ENCODE measurements at places on chromosomes 6 and 20.

DNA sequence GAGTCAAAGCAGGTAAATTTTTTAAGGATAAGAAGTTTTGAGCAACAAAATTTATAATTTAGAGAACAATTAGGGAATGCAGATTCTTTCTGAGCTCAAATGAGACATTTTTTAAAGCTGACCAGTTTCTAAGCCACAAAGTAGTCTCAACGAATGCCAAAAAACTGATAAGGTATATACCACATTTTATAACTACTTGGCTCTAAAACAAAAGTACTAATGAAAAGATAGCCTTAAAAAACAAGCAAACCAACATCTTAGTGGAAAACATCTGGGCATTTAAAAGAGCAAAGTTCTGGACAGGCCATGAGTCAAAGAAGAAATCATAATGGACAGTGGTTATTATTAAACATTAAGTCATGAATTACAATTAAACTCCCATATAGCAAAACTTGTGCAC is 23.2 kb upstream of the RNF146 start:
- DNase-seq: no peak

- DNase-seq: no peak
These were observed 21.6 kb upstream of the FBXO30 start for GRCh38 chr6:145836170-145836569.

DNA sequence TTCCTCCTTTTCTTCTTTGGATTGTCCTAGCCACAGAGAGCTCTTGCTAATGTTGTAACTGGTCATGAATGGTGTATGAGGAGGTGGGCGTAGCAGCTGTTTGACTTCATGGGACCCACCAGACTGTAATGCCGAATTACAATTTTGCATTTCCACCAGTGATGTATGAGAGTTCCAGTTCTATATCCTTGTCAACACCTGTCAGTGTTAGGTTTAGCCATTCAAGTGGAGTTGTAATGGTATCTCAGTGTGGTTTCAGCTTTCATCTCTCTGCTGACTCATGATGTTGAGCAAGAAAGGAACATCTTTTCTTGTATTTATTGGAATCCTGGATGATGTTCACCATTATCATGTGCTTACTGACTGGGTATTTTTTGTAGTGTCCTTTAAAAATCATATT is 5.1 kb downstream of the IGF2R start:
- DNase-seq: peak; percentile 60

GRCh38 chr6:41780551-41781365 is at the start of gene PRICKLE4:
PRICKLE4 (plus strand) TSS chr6:41780782; CDS start chr6:41783474, 2,692 bp downstream.
- DNase-seq: peak; percentile 46

DNA sequence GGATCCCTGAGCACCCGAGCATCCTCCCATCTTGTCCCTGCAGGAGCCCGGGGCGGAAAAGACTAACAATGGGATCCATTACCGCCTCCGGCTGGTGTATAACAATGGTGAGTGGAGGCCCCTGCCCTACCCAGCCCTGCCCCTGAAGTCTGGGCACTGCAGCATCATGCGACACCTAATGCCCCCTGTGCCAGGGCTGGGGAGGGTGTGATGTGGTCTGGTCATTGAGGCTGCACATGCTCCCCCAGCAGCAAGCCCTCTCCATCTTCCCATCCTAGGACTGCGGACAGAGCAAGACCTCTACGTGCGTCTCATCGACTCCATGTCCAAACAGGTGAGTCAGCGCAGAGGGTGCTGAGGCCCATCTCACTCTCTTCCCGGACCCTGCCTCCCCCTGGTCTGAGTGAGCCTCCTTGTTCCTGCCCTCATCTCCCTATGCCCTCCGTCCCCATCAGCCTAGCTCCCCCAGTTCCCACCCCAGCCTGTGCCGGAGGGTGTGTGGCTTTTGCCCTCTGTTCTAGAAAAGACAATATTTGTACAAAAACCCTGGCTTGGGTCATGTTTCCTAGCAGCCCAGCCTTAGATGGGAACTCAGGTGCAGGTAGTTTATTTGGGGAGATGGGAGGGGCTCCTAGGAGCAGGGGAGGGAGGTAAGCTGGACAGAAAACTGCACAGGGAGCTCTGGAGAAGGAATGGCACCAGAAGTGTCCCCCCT is 13.5 kb downstream of the EBF4 start:
- DNase-seq: no peak

- DNase-seq: no peak
These were observed 89.4 kb downstream of the SLC24A3 start for GRCh38 chr20:19301843-19302242.

All from SJCRH30 (cell line).